ENCODE measurements at places on chromosomes 2 and 18.

GRCh38 chr2:1882471-1882870 is 138.2 kb upstream of the PXDN start:
- no peak for DNase-seq

GRCh38 chr2:37356299-37356698 is 11.9 kb downstream of the QPCT start:
- DNase-seq, result no peak

GRCh38 chr2:206189691-206190090 is 30.0 kb downstream of the EEF1B2 start:
- DNase-seq, result no peak

GRCh38 chr2:44965684-44966083 is 24.2 kb downstream of the SIX3 start:
- DNase-seq, result peak; percentile 60

GRCh38 chr2:75074228-75074627 is 115.8 kb downstream of the POLE4 start:
- no peak for DNase-seq

Data from NB4 (cell line).